Fibroblast of lung (primary cell): ENCODE measurements at places on chromosomes 7 and 10.
A peak's percentile ranks its signal among the peaks of the same experiment; 100 is the strongest.

DNA sequence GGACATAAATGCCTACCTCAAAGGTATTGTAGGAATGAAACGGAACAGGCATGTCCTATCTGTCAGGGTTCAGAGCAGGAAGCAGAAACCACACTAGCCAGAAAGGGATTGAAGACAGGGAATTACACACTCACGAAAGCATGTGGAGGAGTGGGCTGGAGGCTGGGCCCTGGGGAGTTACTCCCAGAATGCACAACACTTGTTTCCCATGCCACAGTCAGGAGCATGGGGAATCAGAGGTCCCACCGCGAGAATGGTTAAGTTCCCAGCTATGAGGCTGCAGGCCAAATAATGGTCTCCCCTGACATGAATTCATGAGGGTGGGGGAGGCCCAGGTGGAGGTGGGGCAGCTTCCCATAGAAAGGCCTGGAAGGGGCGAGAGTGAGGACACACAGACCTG is 212.7 kb downstream of the HERPUD2 start:
- no peak for DNase-seq

GRCh38 chr10:117463545-117463920 is 79.0 kb upstream of the EMX2 start:
- DNase-seq = no peak

GRCh38 chr7:94368371-94368791 is 26.3 kb upstream of the COL1A2 start:
- DNase-seq = peak; percentile 89

- peak; percentile 33 for DNase-seq
These were observed 139.4 kb downstream of the EPC1 start for GRCh38 chr10:32207544-32207943.

- no peak for DNase-seq
These were observed 201.8 kb downstream of the XPNPEP1 start for GRCh38 chr10:109721453-109722064.

- no peak for DNase-seq
These were observed 281.1 kb upstream of the SP4 start for GRCh38 chr7:21146642-21147423.

GRCh38 chr7:31497516-31497915 is 16.4 kb upstream of the ITPRID1 start:
- DNase-seq = no peak

DNA sequence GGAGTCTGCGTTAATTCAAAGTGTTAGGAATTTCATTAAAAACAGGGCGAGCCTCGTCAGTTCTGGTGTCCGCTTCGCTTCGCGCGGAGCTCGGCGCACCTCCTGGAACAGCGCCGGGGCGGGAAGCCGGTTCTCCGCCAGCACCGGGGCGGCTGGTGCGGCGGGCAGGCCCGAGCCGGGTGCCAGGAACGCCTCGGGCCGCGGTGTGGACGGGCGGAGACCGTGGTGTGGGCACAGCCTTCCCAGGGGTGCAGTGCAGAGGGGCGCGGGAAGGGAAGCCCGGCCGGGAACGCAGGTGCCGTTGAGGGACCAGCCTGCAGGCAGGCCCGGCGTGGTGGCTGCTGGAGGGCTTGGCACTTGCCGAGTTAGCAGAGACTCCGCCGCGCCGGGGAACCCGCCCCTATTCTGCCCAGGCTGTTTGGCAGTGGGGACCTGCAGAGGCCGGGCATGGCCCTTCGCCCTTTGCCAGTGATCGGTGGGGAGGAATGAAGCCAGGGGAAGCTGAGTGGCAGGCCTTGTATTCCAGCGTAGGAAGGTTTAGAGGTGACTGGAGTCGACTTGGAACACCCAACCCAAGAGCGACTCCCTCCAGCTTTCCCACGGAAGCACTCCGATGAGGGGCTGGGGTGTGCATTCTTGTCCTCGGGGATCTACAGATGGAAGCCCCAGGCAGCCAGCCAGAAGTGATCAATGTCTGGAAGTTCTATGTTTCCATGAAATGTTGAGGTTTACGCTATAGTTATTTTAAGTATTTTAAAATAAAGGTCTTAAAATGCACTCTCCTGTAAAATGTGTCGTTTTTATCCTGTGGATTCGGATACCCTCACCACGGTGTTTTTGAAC is 945 bp upstream of the RHEB start:
- no peak for DNase-seq
